ENCODE measurements at places on chromosomes 1 and 21. TPM values are rescaled to one million over a fixed set of nuclear protein-coding genes. Genes with fewer than 3 reads are reported as not detected.

Gene OR10J1
- not detected for total RNA-seq

Gene YBX1
- 971 TPM for total RNA-seq

Gene NUDT17
- total RNA-seq: 1.2 TPM

Gene CELF3
- total RNA-seq: not detected

Gene TMPRSS15
- not detected for total RNA-seq

Gene OR6K3
- not detected for total RNA-seq

Gene CFHR5
- total RNA-seq: not detected

Gene LINGO4
- total RNA-seq: not detected

Gene TSPAN2
- not detected for total RNA-seq
